Activated CD4-positive, CD25-positive, alpha-beta regulatory T cell (primary cell): ENCODE measurements at places on chromosomes 11 and 22.

DNA sequence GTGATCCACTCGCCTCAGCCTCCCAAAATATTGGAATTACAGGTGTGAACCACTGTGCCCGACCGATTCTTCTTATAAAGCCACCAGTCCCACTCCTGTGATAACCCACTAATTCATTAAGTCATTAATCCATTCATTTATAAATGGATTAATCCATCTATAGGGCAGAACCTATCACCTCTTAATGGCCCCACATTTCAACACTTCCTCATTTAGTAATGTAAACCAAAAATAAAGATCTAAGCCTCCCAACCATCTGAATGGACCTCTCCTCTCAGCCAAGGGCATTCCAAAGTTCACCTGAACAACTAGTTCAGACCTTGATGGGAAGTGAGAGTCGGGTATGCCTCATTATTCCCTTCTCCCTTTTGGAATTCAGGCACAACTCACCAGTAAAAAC is 9.9 kb upstream of the MRPL11 start:
- no peak for DNase-seq

DNA sequence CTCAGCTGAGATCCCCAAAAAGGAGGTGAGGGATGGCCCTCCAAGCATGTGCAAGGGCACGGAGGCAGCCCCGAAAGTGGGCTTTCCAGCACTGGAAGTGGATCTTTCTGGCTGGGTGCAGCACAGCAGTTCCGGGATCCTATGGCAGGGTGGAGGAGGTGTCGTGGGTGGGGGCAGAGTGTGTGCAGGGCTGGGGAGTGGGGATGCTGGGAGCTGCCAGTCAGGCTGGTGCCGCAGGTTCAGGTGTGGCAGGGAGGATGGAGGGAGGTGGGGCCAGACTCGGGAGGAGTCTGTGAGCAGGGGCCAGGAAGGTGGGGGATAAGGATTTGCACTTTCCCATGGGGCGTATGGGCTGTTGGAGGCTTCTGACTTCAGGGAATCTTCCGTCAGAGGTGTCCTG is 60.2 kb downstream of the CACNA1I start:
- DNase-seq = no peak

GRCh38 chr11:71338801-71339395 is 86.5 kb upstream of the SHANK2 start:
- no peak for DNase-seq

GRCh38 chr11:77407613-77408012 is 66.3 kb downstream of the PAK1 start:
- DNase-seq = no peak

- DNase-seq = no peak
These were observed 50.6 kb downstream of the MTMR3 start for GRCh38 chr22:29933619-29934018.

GRCh38 chr11:82873919-82874333 is 26.3 kb downstream of the PRCP start:
- no peak for DNase-seq

DNA sequence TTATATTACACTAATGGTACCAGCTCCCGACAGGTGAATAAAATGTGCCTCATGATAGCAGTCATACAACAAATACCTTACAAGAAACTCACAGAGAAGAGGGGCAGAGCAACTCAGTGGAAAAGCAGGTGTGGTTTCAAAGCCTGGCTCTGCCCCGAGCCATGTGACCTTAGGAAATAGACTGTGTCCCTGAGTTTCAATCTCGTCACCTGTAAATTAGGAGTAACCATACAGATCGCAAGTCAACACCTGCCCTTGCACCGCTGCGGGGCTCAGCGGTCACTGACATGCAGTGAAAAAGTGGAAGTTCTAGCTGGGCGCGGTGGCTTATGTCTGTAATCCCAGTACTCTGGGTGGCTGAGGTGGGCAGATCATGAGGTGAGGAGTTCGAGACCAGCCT is 11.9 kb upstream of the MRTFA start:
- DNase-seq = no peak

DNA sequence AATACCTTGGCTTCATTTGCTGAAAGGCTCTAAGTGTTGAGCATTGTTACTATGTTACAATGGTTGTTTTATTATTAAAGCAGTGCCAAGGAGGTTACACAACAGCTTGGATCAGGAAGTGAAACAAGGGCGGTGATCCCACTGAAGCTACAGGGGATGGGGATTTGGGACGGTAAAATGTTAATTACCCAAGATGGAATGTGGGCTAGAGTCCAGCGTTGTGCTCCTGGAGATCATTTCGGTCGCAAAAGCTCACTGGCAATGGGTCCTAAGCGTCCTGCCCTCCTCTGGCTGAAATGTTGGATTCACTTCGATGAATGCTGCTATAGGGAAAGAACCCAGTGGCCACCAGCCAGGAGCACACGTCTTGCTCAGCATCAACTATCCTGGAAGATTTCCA is 48.3 kb downstream of the FAM83F start:
- no peak for DNase-seq

- no peak for DNase-seq
These were observed 53.0 kb downstream of the LARGE1 start for GRCh38 chr22:33867118-33867866.

- no peak for DNase-seq
These were observed 65.0 kb downstream of the PARVB start for GRCh38 chr22:44088976-44089570.
